Upper lobe of left lung (tissue), 6 donors: ENCODE measurements at places on chromosomes 11 and 22. TPM values are rescaled to one million over a fixed set of nuclear protein-coding genes. Genes with fewer than 3 reads are reported as not detected.
A peak's percentile ranks its signal among the peaks of the same experiment; 100 is the strongest.

GRCh38 chr11:102495161-102496042, 35.1 kb downstream of the MMP7 start:
- H3K27ac ChIP-seq = no peak overlapping the region
- no peaks in the 10 kb centered on the region for H3K27me3 ChIP-seq
- H3K4me3 ChIP-seq = no peak overlapping the region
- no peak for DNase-seq

MTA2 gene
- total RNA-seq = 77.5 TPM

DNA sequence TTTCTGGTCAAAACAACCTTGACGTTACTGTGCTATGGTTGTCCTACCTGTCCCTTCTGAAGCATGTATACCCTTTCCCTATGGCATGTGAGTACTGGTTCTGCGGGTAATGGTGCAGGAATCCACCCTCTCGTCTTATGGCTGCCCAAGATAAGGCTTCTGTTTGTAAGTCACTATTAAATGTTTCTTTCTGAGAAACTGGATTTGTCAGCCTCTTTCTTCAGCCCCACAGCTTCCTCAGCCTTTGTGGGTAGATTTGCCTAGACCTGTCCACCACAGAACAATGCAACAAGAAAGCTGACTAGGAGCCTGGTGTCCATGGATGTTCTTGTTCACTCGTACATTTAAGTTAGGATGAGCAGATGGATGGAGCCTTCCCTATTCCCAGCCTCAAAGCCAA, 14.4 kb downstream of the MMP7 start:
- no peak overlapping the region for H3K27ac ChIP-seq
- no peaks in the 10 kb centered on the region for H3K36me3 ChIP-seq
- DNase-seq = no peak

- DNase-seq = no peak
- no peaks in the 10 kb centered on the region for H3K27me3 ChIP-seq
- no peak overlapping the region for H3K4me3 ChIP-seq
These were observed 65.8 kb upstream of the CECR2 start for GRCh38 chr22:17303441-17303839.

DNA sequence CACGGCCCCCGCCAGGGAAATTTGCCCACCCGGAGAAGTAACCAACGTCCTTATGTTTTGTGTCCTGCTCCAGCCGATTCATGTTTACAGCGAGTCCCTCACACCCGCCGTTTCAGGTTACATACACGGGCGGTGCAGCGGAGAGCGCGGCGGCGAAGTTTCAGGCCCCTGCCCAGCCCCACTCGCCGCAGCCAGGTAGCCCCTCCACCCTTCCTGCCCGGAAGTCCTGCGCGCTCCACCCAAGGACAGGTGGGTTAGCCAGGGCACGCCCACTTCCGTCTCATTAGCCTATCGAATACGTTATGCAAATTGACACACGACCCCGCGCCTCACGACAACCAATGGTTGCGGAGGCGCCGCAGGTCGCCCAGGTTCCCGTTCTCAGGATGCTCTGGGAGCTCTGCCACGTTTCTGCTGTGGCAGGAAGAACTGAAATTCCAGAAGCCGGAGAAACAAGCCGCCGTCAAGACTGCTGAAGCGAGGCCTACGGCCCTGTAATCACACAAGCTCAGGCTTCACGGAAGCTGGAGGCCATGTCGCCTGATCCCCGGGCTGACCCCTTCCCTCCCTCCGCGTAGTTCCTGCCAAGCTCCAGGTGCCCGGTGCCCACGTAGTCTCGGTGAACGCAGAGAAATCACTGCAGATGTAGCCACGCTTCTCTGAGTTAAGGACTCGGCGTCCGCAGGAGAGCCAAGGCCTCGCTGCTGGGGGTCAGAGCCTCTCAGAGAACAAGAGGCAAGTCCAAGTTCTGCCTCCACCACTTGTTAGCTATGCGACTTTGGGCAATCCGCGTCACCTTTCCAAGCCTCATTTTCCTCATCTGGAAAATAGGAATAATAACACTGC, 22.4 kb upstream of the MYH9 start:
- peak overlapping the region; percentile 82 for H3K27ac ChIP-seq
- H3K4me1 ChIP-seq = peaks cover 9% of the 10 kb centered on the region
- H3K27me3 ChIP-seq = no peaks in the 10 kb centered on the region
- H3K36me3 ChIP-seq = no peaks in the 10 kb centered on the region
- H3K4me3 ChIP-seq = peak overlapping the region; percentile 41
- peak; percentile 97 for DNase-seq
